NCI-H1092 (cell line): ENCODE measurements at places on chromosomes 7 and 10.

DNA sequence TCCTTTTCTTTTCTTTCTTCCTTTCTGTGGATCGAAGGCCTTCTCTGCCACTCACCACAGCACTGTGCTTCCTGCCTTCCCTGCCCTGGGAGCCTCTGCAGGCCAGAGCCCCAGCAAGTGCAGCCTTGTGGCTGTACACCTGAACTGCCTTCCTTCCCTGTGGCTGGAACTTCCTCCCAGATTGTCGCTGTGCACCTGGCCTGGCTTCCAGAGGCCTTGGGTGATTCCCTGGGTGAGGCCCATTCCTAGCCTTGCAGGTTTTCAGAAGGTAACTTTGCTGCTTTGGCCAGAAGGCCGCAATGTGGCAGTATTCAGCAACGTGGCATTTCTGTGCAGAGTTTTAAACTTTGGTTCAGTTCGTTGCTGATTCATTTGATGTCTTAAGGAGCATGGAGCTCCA is 50.1 kb upstream of the RASGEF1A start:
- no peak for DNase-seq

- no peak for DNase-seq
These were observed 96.4 kb downstream of the SLIT1 start for GRCh38 chr10:97089209-97089870.

- no peak for DNase-seq
These were observed 72.6 kb downstream of the PARD3 start for GRCh38 chr10:34742456-34742855.

DNA sequence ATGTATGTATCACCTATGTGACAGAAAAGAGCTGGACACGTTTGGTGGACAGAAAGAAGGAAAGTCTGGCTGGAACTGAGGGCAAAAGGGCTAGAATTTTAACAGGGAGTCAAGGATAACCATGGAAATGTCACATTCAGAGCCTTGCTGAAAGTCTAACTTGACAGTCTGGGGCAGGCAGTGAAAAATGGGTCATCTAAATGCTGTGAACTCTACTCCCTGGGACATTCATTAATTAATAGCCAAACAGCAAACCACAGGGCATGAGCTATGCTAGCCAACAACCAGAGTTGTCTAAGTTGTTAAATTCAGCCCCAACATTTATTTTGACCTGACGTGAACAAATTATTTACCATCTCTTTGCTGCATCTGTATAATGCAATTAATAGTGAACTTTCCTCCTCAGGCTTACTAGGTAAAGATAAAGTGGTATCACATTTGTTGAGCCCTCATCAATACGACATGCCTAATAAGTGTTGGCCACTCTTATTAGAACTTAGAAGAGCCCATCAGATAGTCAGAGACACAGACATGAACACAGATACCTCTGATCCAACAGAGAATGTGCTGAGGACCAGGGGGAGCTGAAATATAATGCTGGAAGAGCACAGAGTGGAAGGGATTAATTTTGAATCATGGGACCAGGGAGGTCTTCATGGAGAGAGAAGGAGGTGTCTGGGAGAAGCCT is 109.9 kb downstream of the SORCS1 start:
- no peak for DNase-seq

GRCh38 chr10:115871855-115872254 is 401.2 kb downstream of the GFRA1 start:
- no peak for DNase-seq

- DNase-seq: peak; percentile 10
These were observed 303.3 kb downstream of the IPMK start for GRCh38 chr10:57964351-57964750.

DNA sequence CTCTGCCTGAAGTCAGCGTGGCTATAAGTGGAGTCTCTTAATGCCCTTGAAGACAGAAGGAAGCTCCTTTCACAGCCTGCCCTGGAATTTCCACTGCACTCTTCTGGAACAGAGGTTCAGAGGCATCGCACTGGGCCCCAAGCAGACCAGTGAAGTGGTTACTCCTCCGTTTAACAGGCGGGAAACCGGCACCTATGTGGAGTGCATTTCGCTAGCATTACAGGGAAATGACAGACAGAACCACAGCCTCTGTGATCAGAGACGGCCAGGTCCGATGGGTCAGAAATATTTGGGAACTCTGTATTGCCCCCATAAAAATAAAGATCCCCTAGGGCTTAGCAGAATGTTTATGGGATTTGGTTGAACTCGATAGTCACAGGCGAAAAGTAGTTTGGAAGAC is 406.9 kb upstream of the PRKCQ start:
- no peak for DNase-seq

DNA sequence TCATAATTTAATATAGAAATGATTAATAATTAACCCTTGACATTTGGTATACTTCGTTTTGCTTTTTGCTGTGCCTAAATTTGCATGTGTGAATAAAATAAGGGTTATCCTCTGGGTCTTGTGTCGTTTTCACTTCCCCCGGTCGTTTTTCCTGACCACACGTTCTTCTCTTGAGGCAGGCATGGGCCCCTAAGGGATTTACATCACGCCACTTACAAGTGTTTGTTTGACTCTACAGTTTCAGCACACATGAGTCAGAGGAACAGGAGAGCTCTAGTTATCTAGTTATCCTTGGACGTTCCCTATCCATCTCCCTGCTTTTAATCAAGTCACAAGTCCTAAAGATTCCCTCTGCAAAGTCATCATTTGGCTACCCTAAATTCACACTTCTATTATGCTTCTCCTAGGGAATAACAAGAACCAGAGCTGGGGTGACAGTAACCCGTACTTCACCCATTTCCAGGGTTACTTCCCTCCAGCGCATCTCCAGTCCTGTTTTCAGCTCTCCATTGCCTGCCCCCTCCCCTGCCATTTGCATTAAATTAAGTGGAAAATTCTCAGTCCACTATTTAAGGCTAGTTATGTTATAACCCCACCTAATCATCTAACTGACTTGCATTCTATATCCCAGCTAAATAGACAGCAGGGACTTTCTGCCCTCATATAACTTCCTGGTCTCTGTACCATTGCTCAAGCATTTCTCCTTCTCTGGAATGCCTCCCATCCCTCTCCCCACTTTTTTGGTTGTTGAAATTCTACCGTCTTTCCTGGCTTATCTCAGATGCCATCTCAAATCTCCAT is 206.9 kb downstream of the PTEN start:
- no peak for DNase-seq

DNA sequence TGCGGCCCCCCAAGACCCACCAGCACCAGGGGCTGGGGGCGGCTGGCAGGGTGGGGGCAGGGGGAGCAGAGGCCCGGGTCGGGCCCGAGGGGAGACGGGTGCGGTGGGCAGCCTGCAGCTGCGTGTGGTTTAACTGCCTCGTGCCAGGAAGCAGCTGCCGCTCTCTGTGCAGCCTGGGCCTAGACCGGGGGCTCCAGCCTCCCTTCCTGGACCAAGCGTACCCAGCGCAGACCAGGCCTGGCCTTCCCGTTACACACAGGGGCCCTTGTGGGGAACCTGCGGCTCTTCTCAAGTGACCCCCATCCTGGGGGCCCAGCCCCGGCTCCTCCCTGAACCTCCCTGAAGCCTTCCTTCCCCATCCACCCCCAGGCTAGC is 6.6 kb upstream of the INTS1 start:
- DNase-seq: no peak

DNA sequence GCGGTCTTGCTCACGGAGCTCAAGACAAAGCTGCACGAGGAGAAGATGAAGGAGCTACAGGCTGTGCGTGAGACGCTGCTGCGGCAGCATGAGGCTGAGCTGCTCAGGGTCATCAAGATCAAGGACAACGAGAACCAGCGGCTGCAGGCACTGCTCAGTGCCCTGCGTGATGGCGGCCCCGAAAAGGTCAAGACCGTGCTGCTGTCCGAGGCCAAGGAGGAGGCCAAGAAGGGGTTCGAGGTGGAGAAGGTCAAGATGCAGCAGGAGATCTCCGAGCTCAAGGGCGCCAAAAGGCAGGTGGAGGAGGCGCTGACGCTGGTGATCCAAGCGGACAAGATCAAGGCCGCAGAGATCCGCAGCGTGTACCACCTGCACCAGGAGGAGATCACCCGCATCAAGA is 51.4 kb downstream of the JAKMIP3 start:
- no peak for DNase-seq

- DNase-seq: no peak
These were observed 43.3 kb downstream of the DIP2C start for GRCh38 chr10:646118-646524.

- DNase-seq: peak; percentile 37
These were observed 53.1 kb downstream of the TEX36 start for GRCh38 chr10:125629758-125630376.

DNA sequence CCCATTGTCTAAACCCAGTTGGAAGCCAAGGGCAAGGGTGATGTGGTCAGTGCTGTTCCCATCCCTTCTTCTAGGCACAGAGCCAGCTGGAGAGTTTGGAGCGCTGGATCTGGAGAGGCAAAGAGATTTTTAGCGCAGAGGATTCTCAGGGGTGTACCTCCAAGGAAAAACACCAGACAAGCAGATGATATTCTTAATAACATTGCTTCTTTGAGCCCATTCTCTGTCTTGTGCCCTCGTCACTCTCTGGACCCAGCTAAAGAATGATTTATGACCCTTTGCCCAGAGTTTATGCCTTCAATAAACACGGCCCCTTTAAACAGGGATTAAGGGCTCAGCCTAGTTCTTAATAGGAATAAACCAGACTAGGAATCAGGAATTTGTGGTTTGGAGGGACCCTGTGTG is 4.7 kb upstream of the HIP1 start:
- DNase-seq: no peak

GRCh38 chr10:132282667-132283603 is 24.8 kb downstream of the STK32C start:
- no peak for DNase-seq

- no peak for DNase-seq
These were observed 33.0 kb downstream of the MAGI2 start for GRCh38 chr7:79420464-79420863.

DNA sequence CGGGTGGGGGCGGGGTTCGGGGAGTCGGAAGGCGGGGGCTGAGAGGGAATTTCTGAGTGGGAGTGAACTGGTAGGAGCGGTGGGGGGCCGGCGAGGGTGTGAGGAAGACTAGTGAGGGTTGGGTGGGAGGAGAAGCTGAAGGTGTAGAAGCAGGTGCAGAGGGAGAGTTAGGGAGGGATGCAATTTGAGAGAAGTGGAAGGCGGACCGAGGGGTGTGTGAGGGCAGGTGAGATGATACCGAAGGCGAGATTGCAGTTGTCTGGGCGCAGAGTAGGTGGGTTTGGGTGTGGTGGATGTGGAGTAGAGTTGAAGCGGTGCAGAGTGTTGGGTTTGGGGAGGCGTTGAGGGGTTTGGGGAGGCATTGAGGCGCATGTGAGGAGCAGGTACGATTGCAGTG is 643 bp downstream of the KAT6B start:
- DNase-seq: no peak

GRCh38 chr10:47340608-47341170 is 7.5 kb upstream of the RBP3 start:
- DNase-seq: peak; percentile 5

GRCh38 chr7:121395494-121395960 is 581 bp downstream of the FAM3C start:
- DNase-seq: no peak

GRCh38 chr10:94546901-94547185 is 1.3 kb downstream of the HELLS start:
- no peak for DNase-seq

DNA sequence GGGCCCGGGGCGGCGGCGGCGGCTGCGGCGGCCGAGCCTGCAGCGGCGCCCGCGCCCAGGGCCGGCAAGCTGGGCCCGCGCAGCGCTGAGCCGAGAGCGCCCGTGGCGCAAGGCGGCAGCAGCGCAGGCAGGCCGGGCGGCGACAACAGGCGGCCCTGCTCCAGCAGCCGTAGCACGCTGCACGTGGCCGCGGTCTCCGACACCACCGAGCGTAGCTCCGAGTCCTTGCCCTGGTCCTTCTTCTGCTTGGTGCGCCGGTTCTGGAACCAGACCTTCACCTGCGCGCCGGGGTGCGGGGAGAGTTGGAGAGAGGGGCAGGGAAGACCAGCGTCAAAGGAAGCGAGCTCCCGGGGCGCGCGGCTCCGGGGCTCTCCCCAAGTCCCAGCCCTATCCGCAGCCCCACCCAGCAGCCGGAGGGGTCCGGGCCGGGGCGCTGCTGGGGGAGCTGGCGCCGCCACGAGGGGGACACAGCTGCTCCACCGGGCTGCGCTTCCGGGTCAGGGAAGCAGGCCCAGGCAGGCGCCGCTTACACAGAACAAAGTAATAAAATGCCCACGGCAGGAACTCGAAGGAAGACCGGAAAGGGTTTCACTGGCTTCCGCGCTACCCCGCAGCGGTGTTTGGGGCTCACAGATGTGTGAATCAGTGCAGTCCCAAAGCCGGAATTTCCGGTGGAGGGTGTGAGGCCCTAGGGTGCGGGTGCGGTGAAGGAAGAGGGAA is 3.6 kb downstream of the VAX1 start:
- no peak for DNase-seq

- DNase-seq: no peak
These were observed 43.7 kb downstream of the DGKB start for GRCh38 chr7:14858866-14859265.

- no peak for DNase-seq
These were observed 21.3 kb downstream of the ANTXRL start for GRCh38 chr10:46308113-46308415.

DNA sequence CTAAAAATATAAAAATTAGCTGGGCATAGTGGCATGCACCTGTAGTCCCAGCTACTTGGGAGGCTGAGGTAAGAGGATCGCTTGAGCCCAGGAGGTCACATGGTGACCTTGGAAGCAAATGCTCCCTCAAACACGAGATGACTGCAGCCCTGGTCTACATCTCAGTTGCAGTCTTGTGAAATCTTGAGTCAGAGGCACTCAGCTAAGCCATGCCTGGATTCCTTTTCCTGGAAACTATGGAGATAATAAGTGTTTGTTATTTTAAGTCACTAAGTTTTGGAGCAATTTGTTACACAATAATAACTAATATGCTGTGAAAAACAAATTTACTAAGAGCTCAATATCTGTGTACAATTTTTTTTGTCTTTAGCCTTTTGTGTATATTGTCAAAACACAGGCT is 284.3 kb upstream of the KAT6B start:
- no peak for DNase-seq

- DNase-seq: no peak
These were observed 23.0 kb upstream of the TRIL start for GRCh38 chr7:28981161-28981465.

GRCh38 chr7:126820925-126821324 is 431.8 kb downstream of the GRM8 start:
- DNase-seq: no peak
